ENCODE measurements at places on chromosomes 1 and 21.
A peak's percentile ranks its signal among the peaks of the same experiment; 100 is the strongest.

DNA sequence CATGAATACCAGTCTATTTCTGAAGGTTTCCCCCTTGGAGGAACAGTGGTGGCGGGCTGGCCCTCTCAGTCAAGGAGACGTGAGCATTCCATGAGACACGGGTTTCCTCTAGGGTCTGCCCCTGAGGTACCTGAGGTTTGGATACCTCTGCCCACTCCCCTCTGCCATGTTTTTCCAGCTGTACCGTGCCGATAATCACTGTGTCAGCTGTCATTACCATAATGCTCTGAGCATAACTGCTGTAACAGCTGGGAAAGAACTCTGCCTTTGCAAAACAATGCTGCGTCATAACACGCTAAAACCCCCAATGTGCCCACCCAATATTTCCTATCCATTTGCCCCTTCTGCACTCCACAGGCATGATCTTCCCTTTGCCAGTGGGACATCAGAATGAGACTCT is 425.1 kb downstream of the KIF26B start:
- DNase-seq = no peak

GRCh38 chr1:157142201-157142600 is 4.0 kb upstream of the ETV3 start:
- DNase-seq = no peak

- peak; percentile 80 for DNase-seq
Measured at GRCh38 chr1:206933333-206933945, 11.7 kb upstream of the FCMR start.

DNA sequence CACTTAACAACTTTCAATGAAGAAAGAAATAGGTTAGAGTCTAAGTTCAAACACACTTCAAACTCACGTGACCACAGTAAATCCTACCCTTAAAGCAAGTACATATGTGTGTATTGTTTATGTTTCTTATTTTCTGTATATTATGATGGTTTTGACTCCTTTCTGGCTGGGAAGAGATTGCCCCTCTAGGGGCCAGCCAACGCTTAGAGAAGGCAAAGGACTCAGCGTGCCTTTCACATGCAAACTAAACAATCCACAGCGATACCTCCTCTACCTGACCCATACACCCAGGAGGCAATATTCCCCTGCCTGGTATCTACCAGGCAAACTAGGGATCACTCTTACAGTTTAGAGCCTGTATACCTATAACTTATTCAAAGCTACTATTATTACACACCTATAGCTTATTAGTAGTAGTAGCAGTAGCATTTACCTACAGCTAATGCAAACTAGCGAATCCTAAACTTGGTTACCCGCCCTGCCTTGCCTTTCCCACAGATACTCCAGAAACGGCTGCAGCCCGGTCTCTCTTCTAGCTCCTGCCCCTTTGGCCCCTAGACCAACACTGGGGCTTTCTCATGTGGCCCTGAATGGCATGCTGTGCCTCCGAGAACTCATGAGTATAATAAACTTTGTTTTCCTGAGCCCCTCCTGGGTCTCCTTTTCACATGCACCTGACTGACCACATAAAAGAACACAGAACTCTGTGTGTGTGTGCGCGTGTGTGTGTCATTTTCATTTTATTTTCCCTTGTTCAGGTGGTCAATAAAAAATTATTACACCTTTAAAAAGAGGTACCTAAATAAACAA is 14.0 kb downstream of the NRIP1 start:
- DNase-seq = no peak

GRCh38 chr1:177525176-177525575 is 354.4 kb downstream of the BRINP2 start:
- no peak for DNase-seq

DNA sequence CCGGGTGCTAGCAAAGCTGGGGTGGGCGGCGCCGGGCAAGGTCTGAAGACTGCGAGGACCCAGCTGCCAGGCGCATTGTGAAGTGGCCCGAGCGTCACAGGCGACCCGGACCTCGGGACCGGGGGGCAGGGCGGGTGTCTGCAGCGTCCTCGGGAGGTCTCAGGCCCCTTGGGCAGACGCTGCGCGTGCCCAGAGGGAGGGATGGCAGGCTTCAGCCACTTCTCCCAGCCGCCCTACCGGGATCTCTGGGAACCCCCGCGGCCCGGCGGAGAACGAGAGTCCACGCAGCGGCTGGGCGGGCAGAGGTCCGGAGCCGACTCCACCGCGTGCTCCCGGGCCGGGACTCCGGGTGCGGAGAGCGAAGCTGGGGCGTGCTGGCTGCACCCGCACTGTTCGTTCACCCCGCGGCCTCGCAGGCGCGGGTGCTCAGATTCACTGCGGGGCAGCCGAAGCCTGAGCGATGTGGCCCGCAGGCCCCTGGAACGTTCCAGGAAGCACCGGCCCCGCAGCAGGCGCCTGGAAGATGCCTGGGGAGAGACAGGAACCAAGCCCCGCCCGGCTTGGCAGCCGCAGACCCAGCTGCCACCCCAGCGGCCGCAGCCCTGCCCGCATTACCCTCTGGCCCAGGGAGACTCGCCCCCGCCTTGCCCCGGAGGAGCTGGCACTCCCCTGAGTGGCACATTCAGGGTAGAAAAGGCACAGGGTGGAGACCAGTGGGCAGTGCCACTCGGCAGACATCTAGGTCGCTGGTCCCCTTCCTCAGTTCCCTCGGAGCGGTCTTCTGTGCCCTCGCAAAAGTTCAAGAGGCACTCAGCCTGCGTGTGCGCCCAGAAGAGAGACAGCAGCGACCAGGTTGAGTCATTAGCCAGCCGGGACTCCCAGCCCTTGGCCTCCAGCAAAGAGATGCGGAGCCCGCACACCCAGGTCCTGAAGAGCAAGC is at the start of gene CCDC185:
Gene CCDC185, plus strand, starts transcription at position 141 of the 940 bp plus-strand sequence. Its CDS starts 61 bp downstream, at position 202.
- DNase-seq = no peak

- DNase-seq = no peak
Measured at GRCh38 chr1:202932476-202932875, 5.4 kb upstream of the KLHL12 start.

- DNase-seq = no peak
Measured at GRCh38 chr1:147270721-147271120, 28.2 kb downstream of the CHD1L start.

- no peak for DNase-seq
Measured at GRCh38 chr1:77407738-77408375, 126.0 kb downstream of the AK5 start.

DNA sequence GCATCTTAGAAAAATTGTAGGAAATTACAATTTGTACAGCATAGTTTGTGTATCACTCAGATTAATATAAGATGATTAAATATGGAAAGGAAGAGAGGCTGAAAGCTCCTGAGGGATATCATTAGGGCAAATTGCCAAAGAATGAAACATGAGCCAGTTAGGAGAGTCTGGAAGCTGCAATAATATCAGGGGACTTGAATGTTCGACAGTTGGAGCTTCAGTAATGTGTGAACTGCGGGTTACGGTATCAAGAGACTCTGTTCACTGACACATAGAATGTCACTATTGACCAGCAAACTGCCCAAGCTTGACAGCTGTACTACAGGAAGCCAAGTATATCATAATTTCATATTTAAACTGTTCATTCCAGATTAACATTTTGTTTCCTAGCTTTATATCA is 157.2 kb downstream of the DENND1B start:
- DNase-seq = no peak

DNA sequence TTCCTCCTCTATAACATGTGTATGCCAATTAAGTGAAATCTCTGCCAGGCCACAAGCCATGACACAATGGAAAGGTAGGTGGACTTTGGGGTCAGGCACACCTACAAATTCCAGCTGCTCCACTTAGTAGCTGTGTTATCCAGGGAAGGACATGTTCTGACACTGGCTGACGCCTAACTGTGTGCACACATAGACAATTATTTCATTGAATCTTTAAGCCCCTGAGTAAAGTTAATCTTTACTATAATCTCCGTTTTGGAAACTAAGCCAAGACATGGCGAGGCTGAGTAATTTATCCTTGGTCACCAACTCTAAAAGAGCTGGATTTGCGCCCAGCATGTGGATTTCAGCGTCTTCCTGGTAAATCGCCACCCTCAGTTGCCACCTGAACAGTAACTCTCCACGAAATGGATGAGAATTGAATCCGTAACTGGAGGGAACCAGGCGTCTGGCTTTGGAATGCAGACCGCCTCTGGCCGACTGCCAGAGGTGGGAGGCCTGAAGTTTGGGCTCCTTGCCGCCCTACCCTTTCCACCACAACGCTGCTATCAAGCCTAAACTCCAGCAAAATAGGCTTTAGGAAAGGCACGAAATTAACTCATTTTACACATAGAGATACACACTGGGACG is 888 bp upstream of the SNRPE start:
- DNase-seq = no peak

DNA sequence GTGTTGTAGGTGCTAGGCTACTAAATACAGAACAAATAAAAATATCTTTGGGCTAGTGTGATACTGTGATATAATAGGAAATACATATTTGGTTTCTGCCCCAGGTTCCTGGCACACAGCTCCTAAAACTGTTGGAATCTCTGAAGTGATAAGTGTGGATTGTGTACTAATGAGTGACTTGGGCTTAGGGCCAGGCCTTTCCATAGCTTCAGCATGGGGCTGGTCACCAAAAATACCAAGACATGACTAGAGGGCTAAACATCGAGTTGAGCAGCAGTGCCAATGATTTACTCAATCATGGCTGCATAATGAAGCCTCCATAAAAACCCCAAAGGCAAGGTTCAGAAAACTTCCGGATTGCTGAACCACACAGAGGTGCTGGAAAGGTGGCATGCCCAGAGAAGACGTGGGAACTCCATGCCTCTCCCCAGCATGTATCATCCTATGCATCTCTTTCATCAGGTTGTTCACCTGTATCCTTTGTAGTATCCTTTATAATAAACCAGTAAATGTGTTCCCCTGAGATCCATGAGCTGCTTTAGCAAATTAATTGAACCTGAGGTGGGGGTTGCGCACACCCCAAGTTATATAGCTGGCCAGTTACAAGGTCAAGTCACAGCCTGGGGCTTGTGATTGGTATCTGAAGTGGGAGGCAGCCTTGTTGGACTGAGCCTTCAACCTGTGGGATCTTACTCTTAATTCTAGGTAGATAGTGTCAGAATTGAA is 51.6 kb downstream of the ZMYM4 start:
- no peak for DNase-seq

DNA sequence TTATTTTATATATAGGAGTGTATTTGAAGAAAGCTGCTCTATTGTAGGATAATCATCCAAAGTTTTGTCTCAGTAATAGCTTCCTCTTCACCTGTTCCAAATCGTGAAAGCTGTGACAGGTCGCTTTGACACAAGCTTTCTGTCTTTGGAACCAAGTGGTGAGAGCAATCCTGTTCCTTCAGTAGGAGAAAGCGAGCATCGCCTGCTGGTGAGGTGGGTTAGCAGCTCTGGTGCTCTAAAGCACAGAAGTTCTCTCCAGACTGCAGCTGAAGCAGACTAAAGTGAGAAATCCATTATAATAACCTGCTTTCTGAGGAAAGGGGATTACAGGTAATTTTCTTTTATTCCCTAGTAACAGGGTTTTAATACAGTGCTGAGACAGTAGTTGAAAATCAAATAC is 803.8 kb downstream of the ADGRL2 start:
- no peak for DNase-seq

GRCh38 chr1:61079898-61080336 is 2.4 kb upstream of the NFIA start:
- peak; percentile 11 for DNase-seq

GRCh38 chr1:26794391-26794790 is 6.6 kb downstream of the PIGV start:
- DNase-seq = no peak

GRCh38 chr1:167225920-167226319 is 5.2 kb downstream of the POU2F1 start:
- no peak for DNase-seq

GRCh38 chr1:54584575-54584974 is 36.5 kb downstream of the ACOT11 start:
- DNase-seq = no peak

DNA sequence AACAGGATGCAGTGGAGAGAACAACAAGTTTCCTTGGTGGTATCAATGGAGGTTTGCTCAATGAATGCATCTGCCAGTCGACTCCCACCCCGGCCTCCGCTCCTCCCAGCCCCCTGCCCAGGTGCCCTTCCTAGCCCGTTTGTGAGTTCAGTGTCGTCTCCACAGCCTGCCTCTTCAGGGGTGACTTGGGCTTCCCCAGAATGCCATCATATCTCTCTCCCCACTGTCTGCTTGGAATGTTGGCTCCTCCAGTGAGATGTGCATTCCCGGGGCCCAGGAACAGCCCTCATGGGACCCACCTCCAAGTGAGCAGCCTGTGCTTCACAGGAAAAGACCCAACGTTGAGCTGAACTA is 30.5 kb downstream of the MATN1 start:
- DNase-seq = no peak

DNA sequence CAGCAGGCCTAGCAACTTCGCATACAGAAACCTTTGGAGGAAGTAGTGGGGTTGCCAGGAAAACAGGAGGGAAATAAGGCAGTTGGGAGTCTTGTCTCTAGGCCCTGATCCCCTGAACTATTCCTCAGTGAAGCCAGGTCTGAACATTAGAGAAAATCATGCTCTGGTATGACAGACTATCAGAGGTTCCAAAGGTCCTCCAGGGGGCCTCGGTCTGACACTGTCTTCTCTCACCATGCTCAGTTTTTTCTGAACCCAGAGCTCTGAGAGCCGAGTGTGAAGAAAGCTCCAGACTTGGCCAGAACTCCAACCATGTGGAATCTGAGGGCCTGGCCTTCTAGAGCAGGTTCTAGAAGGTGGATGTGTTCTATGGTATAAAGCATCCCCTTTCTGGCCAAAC is 4.0 kb downstream of the TOMM40L start:
- DNase-seq = no peak

DNA sequence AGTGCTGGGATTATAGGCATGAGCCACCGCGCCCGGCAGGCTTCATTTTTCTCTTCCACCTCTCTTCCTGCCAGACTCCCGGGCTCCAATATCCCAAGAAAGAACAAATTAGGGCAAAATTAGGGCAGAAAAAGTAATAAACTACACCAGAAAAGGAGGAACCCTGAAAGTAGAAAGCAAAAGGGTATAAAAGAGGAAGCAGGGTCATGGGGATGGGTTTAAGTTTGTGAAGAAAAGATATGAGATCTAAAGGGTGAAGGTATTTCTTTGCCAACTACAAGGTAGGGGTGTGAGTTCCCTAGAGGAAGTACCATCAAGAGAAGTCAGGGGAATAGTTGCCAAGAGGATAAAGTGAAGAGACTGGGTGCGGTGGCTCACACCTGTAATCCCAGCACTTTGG is 9.9 kb downstream of the PTPN22 start:
- DNase-seq = no peak

GRCh38 chr1:52186449-52186848 is 44.6 kb downstream of the ZFYVE9 start:
- no peak for DNase-seq

GRCh38 chr1:240351690-240352089 is 260.0 kb downstream of the FMN2 start:
- DNase-seq = no peak

Measured in stimulated activated CD4-positive, alpha-beta T cell treated with anti-CD3 and anti-CD28 coated beads, Interleukin-4, amount 100 ng/mL, for 24 hours (primary cell).